ENCODE measurements at places on chromosomes 2 and 18. TPM values are rescaled to one million over a fixed set of nuclear protein-coding genes. Genes with fewer than 3 reads are reported as not detected.
A peak's percentile ranks its signal among the peaks of the same experiment; 100 is the strongest.

DNA sequence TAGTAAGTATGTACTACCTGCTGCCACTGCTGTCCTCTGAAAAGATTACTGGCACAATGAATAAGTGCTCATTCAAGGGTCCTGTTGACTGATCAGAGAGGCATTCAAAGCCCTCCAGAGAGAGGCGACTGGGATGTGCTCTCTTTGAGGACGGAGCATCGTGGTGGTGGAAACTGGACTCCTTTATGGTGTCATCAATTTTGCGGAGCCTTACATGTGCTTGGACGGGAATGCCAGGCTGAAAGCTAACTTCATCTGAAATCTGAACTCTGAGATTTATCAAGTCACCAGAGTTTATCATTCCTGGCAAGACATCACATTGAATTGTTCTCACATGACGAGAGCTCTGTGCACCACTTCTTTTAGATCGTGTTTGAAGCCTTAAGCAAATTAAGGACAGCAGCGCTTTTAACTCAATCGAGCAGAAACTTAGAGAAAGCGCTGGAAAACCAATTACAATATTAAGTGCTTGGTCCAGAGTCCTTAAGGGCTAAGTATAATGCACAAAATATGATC lies 138.3 kb downstream of the NCK2 start:
- no peak for DNase-seq

The SH3RF3 gene
- 0.47 TPM for total RNA-seq

DNA sequence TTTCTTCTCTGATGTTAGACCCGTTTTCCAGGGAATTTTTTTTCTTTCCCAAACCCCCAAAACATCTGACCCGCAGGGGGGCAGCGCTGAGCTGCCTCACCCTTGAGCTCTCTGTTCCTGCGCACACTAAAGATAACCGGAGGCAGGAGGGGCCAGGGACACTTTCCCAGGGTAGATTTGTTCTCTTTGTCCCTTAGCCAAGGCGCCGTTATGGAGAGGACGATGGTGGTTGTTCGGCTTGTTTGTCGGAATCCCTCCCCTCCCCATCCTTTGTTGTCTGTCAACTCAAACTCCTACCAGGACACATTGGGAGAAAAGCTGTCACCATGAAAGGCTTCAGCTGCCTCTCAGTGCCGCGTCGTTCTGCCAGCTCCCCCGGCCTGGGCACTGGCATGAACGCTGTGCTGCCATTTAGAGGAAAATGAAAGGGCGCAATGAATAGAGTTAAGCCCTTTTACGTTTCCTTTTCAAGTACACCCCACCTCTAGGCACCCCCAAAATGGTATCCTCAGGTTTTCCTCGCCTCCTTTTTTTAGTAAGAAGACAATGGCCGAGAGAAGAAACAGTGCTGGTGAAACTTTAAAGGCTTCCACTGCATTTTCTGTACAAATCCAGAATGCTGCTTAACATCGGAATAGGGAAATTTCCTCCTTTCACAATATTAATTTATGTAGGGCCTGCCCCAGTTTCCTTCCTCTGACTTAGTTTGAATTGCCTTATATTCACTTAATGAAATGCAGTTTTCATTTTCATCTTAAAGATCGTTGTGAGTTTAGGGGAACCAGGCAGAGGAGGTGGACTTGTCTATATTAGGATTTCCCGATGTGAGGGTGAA lies 62.1 kb downstream of the RND3 start:
- DNase-seq, result no peak

- DNase-seq, result no peak
Observed at GRCh38 chr2:36482576-36483214, 115.3 kb downstream of the FEZ2 start.

The FOXI3 gene
- total RNA-seq, result not detected

The PRSS56 gene
- not detected for total RNA-seq

- DNase-seq, result peak; percentile 67
Observed at GRCh38 chr2:218727502-218728165, 17.0 kb downstream of the TTLL4 start.

- no peak for DNase-seq
Observed at GRCh38 chr2:161112908-161113307, 47.3 kb upstream of the TANK start.

The MAPK4 gene
- not detected for total RNA-seq

DNA sequence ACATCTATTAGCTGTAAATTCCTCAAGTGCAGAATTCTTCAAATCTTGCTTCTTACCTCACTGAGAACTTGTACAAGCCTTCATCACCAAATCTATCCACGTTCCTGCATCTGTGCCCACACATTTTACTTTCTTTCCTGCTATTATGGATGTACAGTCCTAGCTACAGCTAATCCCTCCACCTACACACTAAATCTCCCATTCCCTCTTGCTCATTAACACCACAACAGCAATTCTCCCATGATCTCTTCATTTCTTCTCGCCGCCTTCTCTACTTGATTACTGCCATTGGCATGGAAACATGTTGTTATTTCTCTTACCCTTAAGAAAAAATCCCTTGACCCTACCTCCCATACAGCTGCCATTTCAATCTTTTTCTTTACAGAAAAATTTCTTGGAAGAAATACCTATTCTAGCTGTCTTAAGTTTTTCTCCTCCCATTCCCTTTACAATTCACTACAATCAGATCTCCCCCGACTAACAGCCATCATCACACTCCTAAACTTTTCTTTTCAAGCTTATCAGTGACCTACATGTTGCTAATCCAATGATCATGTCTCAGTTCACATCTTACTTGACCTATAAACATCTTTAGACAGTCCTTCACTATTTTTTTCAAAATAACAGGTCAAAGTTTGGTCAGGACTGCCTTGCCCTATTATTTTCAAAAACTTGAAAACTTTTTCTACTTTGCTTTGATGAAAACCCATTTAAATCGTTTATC lies 41.0 kb downstream of the ROCK2 start:
- DNase-seq, result no peak

GRCh38 chr2:73823916-73824523 lies 4.7 kb upstream of the STAMBP start:
- DNase-seq, result peak; percentile 83

DNA sequence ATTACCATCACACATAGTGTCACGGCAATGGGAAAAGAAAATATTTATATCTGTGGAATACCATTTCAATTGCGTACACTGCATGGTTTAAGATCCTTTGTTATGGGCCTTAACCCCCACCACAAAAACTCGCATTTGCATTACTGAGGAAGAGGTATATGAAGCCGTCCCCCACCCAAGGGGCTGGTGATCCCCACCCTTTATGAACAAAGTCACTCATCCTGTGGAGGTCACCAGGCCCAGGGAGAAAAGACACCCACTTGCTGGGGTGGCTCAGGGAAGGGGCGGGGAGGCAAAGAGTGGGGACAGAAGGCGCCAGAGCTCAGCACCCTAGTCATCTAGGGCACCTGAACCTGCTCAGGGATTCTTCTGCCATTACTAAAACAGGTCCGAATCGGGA lies 133.8 kb downstream of the ZNF516 start:
- no peak for DNase-seq

DNA sequence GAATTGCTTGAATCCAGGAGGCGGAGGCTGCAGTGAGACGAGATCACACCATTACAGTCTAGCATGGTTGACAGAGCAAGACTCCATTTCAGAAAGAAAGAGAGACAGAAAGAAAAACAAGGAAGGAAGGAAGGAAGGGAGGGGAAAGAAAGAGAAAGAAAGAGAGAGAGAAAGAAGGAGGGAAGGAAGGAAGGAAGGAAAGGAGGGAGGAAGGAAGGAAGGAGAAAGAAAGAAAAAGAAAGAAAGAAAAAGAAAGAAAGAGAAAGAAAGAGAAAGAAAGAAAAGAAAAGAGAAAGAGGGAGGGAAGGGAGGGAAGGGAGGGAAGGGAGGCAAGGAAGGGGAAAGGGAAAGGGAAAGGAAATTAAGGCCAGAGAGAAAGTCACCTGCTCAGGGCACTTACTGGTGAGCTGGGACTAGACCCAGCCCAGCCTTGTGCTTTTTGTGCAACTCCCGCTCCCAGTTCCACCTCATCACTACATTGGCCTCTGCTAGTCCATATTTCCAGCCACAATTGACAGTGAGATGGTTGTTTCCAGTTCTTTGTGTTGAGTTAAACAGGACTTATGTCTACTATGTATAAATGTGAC lies 35.7 kb downstream of the MOGAT1 start:
- DNase-seq, result no peak

The CDH19 gene
- not detected for total RNA-seq

The IAH1 gene
- total RNA-seq, result 76.0 TPM

Measured in activated CD4-positive, alpha-beta T cell treated with anti-CD3 and anti-CD28 coated beads, Interleukin-2, amount 10 ng/mL, durations not matched to agents 24 days and 14 days (primary cell).